G401 (cell line): ENCODE measurements at places on chromosomes 11 and 22. TPM values are rescaled to one million over a fixed set of nuclear protein-coding genes. Genes with fewer than 3 reads are reported as not detected.

The MAJIN gene
- not detected in 2 replicates for total RNA-seq

The SMIM35 gene
- not detected in 2 replicates for total RNA-seq

The MAPK8IP2 gene
- 28.3 and 39.8 TPM in 2 replicates for total RNA-seq

The VSIG10L2 gene
- not detected in 2 replicates for total RNA-seq

The RAB36 gene
- total RNA-seq = 1.5 and 3.3 TPM in 2 replicates

The CYTH4 gene
- not detected in 2 replicates for total RNA-seq

The ACTN3 gene
- 32.1 and 42.0 TPM in 2 replicates for total RNA-seq

The PPFIBP2 gene
- total RNA-seq = 12.4 and 24.2 TPM in 2 replicates

The SYCE3 gene
- not detected in 2 replicates for total RNA-seq

The GGT5 gene
- total RNA-seq = not detected in 2 replicates

The NAALAD2 gene
- not detected in 2 replicates for total RNA-seq

The APOL5 gene
- not detected in 2 replicates for total RNA-seq

The MMP8 gene
- total RNA-seq = 0.03 TPM in 1 of 2 replicates, not detected in the other

The PGR gene
- total RNA-seq = not detected in 2 replicates

The MTCH2 gene
- total RNA-seq = 29.0 and 33.2 TPM in 2 replicates

The ENTHD1 gene
- not detected in 2 replicates for total RNA-seq

The OR52I2 gene
- not detected in 2 replicates for total RNA-seq

The MUC2 gene
- total RNA-seq = not detected in 2 replicates

The AMOTL1 gene
- total RNA-seq = 33.0 and 45.9 TPM in 2 replicates

The SUSD2 gene
- not detected in 2 replicates for total RNA-seq

The HTR3A gene
- not detected in 2 replicates for total RNA-seq

The NAV2 gene
- total RNA-seq = 2.5 and 4.2 TPM in 2 replicates

The ACRV1 gene
- total RNA-seq = not detected in 2 replicates

The IGLL1 gene
- not detected in 2 replicates for total RNA-seq

The OR52N4 gene
- not detected in 2 replicates for total RNA-seq

The PHOX2A gene
- total RNA-seq = not detected in 2 replicates

The HTR3B gene
- total RNA-seq = not detected in 2 replicates

The IGSF22 gene
- not detected in 2 replicates for total RNA-seq
